Activated CD8-positive, alpha-beta T cell treated with anti-CD3 and anti-CD28 coated beads for 36 hours (primary cell): ENCODE measurements at places on chromosomes 5 and 9. TPM values are rescaled to one million over a fixed set of nuclear protein-coding genes. Genes with fewer than 3 reads are reported as not detected.

DNA sequence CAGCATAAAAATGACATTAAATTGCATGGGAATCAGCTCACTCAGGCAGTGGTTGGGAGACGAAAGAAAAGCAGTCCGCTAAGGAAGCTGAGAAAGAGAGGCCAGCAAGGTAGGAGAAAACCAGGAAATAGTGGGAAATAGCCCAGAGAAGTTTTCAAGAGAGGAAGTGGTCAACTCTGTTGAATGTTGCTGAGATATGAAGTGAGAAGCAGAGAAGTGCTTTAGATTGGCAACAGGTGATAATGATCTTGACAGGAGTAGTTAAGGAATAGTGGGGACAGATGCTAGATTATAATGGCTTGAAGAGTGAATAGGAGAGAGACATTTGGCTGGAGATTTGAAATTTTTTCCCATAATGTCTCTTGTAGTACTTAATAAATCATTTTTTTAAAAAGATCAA is 30.8 kb downstream of the CNTRL start:
- no peak for DNase-seq

DNA sequence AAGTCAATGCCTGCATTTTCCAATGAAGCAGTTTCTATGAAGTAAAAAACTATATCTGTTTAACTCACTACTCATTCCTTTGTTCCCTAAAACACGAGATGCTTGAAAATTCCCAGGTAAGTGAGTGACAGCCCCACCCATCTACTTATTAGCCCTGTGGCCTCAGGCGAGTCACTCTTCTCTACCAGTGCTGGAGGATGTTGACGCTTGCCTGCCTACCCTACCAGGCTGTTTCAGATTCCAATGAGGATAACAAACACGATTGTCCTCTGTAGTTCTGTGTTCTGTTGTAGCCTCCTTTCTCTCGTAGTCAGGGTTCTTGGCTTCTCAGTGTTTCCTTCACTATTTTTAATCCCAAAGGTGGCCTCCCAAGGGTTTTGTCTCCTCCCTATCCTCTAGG is 388.8 kb downstream of the KDM4C start:
- no peak for DNase-seq

DNA sequence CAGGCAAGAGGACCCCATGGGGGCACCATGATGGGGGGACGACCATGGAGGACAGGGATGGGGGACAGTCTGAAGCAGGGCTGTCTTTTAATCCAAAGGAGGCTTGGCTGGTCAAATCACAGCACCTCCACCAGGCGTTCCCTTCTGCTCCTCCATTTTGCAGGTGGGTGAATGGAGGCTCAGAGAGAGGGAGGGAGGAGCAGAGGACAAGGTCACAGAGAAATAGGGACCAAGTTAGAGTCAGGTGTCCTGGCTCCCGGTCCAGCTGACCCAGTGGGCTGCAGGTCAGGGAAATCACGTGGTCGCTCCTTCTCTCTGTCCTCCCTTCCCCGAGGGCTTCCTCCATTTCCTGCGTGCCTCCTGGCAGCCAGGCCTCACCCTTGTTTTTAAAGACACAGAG is 156.4 kb upstream of the SMIM23 start:
- DNase-seq = no peak

GRCh38 chr5:103620851-103621547 is 58.4 kb upstream of the NUDT12 start:
- no peak for DNase-seq

GRCh38 chr9:7382304-7382703 is 417.3 kb downstream of the DMAC1 start:
- DNase-seq = no peak

GRCh38 chr9:35406183-35406959 is 83.5 kb upstream of the RUSC2 start:
- peak; percentile 63 for DNase-seq

- no peak for DNase-seq
These were observed 70.6 kb downstream of the C9orf50 start for GRCh38 chr9:129550199-129550839.

GRCh38 chr9:134265078-134265477 is 61.2 kb upstream of the RXRA start:
- DNase-seq = no peak

- no peak for DNase-seq
These were observed 17.0 kb downstream of the C1QTNF2 start for GRCh38 chr5:160353379-160353778.

ABO gene
- not detected for total RNA-seq

CCDC171 gene
- 2.3 TPM for total RNA-seq

CLTB gene
- 48.2 TPM for total RNA-seq

SAXO1 gene
- total RNA-seq = 0.07 TPM

ZSWIM6 gene
- total RNA-seq = 4.4 TPM
